ENCODE measurements at places on chromosomes 6 and 20.

- no peaks in the 10 kb centered on the region for H3K36me3 ChIP-seq
- H3K4me3 ChIP-seq, result no peak overlapping the region
- DNase-seq, result no peak
- no peak overlapping the region for H3K27ac ChIP-seq
- H3K27me3 ChIP-seq, result no peaks in the 10 kb centered on the region
Observed at GRCh38 chr20:61448386-61448785, 196.3 kb downstream of the CDH4 start.

- no peaks in the 10 kb centered on the region for H3K36me3 ChIP-seq
- H3K27me3 ChIP-seq, result no peaks in the 10 kb centered on the region
- H3K27ac ChIP-seq, result no peak overlapping the region
- H3K4me3 ChIP-seq, result peak overlapping the region; percentile 31
Observed at GRCh38 chr20:58179432-58180099, 48.9 kb downstream of the ANKRD60 start.

GRCh38 chr20:57559658-57560553, 1.0 kb upstream of the PCK1 start:
- no peak overlapping the region for H3K4me3 ChIP-seq
- no peaks in the 10 kb centered on the region for H3K36me3 ChIP-seq
- no peaks in the 10 kb centered on the region for H3K4me1 ChIP-seq
- no peak for DNase-seq

- H3K4me1 ChIP-seq, result peaks cover 2% of the 10 kb centered on the region
- H3K4me3 ChIP-seq, result no peak overlapping the region
- no peak for DNase-seq
Observed at GRCh38 chr6:35177157-35177556, 36.0 kb upstream of the TCP11 start.

- H3K36me3 ChIP-seq, result no peaks in the 10 kb centered on the region
- H3K27me3 ChIP-seq, result no peaks in the 10 kb centered on the region
- no peak overlapping the region for H3K4me3 ChIP-seq
- no peak for DNase-seq
Observed at GRCh38 chr6:90315986-90316385, 19.3 kb upstream of the BACH2 start.

- H3K27ac ChIP-seq, result no peak overlapping the region
- H3K4me3 ChIP-seq, result no peak overlapping the region
- H3K27me3 ChIP-seq, result no peaks in the 10 kb centered on the region
- no peak for DNase-seq
- H3K36me3 ChIP-seq, result no peaks in the 10 kb centered on the region
Observed at GRCh38 chr20:36320898-36321695, 15.0 kb downstream of the DLGAP4 start.
